ENCODE measurements at places on chromosomes 2 and 18.

GRCh38 chr18:21851327-21851961, 110.9 kb downstream of the MIB1 start:
- peak; percentile 12 for DNase-seq

DNA sequence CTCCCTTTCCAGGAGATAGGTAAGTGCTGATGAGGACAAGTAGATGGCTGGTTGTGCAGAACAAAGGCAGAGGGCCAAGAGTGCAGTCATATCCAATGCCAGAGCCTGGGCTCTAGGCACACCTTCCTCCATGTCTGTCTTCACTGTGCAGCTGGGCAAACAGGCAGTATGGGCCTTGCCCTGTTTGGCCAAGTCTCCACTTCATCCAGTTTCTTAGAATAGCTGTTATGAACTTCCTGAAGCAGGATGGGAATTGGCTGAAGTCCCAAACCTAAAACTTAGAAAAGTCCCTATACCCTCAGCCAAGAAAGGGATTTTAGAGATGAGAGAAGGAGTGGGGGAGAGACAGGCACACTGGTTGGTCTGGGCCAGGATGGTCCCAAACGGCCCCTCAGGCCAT, 37.5 kb upstream of the CYP26B1 start:
- DNase-seq, result no peak

GRCh38 chr2:17162713-17163112, 355.5 kb downstream of the RAD51AP2 start:
- no peak for DNase-seq

DNA sequence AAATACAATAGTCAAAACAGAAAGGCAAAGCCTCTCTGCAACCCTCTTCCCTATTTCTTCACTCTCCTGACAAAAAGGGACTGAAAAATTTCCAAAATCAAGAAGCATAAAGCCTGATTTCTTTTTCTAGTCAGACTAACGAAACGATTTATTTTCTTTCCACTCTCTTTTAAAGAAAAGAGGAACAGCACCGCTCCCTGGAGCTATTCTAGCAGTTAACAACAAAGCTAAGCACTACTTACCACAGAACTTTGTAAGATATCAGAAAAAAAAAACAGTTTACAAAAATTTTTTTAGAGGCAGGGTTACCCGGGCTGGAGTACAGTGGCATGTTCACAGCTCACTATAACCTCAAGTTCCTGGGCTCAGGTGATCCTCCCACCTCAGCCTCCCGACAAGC, 14.4 kb upstream of the FHL2 start:
- DNase-seq, result no peak

- no peak for DNase-seq
These were observed 330.1 kb downstream of the SUCLG1 start for GRCh38 chr2:84129018-84129417.

DNA sequence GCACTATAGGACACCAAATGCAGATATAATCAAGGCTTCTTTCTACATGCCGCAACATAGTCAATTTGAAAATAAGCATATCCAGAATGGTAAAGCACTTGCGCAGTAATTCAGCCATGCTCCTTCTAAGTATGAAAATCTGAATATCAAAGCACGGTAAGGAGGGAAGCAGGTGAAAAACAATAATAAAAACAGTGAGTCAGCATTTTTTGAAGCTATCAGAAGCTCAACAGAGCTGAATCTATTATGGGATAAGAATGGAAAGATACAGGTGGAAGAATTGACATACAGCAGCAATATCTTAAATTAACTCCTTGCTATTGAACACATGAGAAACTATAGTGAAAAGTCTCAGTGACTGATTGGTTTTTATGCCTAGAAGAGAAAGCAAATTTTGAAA, 266.3 kb downstream of the NRXN1 start:
- DNase-seq, result no peak

- no peak for DNase-seq
These were observed 35.0 kb downstream of the PRKRA start for GRCh38 chr2:178415979-178416378.

- DNase-seq, result no peak
These were observed 185.3 kb downstream of the PARD3B start for GRCh38 chr2:204730603-204731002.

GRCh38 chr2:126059379-126059778, 596.6 kb upstream of the GYPC start:
- DNase-seq, result no peak

- DNase-seq, result no peak
These were observed 4.3 kb upstream of the HS6ST1 start for GRCh38 chr2:128322715-128323554.

DNA sequence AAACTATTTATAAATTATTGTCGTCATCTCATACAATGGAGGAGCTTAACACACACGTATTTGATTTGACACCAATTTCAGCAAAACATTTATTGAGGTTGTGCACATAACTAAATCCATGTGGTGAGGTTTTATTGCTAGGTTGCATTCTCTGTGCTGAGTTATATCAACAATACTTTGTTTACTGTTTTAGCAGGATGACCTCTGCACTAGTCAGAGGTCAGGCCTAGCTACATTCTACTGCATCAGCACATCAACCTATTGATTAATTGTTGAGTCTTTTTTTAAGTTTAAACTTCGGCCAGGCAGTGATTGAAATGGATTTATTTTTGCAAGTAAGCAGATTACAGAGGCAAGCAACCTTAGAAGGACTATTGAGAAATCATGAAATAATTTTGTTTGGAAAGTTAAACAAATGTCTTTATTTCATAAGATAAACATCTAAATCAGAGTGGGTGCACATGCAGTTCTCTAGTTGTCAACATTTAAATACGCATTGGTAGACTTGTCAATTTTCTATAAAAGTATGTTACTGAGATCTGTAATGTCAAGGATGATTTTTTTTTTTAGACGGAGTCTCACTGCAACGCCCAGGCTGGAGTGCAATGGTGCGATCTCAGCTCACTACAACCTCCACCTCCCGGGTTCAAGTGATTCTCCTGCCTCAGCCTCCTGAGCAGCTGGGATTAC, 75.2 kb upstream of the CD28 start:
- no peak for DNase-seq

DNA sequence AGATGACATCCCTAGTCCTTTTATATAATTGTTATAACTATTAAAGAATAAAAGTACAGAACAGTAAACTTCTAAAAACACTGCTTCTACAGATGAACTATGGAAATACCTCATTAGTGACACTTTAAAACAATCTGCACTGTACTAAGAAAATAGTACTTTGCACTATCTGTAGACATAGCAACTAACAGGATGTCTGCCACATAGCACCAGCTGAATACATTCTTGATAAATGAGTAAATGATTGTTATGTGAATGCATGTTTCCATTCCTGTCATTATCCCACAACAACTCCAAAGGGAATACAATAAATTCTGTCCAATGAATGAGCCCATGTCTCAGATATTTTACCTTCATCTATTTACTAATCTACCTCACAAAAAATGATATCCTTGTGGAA, 115.3 kb upstream of the SLC35G4 start:
- no peak for DNase-seq

DNA sequence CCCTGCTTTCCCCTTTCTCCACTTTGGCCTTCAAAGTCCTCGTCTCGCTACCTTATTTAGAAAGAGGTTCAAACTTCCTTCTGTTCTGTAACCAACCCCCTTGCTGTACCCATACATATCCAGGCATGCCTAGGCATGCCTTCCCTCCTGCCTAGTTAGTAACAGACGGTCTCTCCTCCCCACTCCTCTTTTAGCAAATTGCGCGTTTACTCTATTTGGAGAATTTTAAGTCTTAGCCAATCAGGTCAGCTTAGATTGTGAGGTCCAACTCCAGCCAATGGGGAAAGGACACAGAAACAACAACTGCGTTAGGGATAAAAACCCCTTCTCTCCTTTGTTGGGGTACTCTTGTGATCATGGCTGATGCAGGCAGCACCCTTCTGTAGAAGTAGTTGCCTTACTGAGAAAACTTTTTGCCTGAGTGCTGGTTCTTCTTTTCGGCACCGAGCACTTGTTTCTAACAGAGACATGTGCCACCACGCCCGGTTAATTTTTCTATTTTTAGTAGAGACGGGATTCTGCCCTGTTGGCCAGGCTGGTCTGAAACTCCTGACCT, 85.9 kb upstream of the FOXI3 start:
- DNase-seq, result no peak

DNA sequence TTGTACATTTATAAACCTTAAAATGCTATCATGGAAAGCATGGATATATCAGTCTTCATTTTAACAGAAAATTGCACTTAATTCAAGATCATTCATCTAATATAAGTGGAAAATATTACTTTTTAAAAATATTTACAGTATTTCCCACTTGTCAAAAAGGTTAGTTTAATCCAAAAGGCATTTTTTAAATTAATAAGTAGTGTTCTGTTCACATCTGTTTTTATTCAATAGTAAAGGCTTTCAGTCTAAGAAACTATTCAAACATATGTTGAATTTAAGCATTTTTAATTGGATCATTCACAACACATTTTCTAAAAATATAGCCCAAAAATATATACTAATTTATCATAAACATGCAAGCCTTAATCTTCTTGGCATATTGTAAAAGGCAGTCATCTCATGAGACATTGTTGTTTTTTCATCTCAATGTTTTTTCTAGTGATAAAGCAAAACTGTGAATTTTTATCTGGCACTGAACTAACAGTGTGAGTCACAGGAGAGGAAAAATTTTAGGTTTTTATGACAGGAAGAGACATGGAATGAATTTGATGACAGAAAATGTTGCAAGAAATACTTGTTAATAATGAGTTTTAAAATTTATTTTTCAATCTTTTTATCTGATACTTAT, 1642.5 kb upstream of the TMEFF2 start:
- no peak for DNase-seq

DNA sequence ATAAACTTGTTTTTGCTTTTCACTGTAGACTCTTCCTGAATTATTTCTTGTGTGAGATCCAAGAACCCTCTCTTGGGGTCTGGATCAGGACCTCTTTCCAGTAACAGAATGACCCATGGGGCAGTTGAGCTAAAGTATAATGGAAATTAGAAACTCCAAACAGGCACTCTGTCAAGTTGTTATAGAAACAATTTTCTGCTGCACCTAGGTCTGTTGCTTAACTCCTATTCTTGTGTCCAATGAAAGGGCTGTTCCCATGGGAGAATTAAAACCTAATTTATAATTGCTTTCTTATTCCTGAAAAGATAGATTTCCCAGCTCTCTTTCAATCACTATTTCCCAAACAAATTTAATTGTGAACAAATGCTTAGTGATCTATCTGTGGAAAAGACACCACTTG, 1341.3 kb upstream of the PIK3C3 start:
- no peak for DNase-seq

DNA sequence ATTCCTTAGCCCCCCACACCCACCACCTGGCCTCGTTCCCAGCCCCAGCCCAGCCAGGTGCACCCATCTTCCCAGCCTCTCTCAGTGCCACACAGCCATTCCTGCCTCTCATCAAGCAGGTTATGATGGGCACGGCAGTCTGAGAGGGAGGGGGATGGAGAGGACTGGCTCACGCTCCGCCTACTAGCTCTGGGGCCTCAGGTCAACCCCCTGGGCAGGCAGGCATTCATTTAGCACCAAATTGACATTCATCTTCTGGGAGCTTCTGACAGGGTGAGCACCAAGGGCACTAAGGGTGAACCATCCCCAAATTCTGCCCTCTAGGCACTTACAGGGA, 66.2 kb upstream of the FOSL2 start:
- DNase-seq, result no peak

- no peak for DNase-seq
These were observed 33.5 kb upstream of the RAB27B start for GRCh38 chr18:54794823-54795222.

- DNase-seq, result no peak
These were observed 1.7 kb downstream of the MIB1 start for GRCh38 chr18:21742315-21742687.

DNA sequence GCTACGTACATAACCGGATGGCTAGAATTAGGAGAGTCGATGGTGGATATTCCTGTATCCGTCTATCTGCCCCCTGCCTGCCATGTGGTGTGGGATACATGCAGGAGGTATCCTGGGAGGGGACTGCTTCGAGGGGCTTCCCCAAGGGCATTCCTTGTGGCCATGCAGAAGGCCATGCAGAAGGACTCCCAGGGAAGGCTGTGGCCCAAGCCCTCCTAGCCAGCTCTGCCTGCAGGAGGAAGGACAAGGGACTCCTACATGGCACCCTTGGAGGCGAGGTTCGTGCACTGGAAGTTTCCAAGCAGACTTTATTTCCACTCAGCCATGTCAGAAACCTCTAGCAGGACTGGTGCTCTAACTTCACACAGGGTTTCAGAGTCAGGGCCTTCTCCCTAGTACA, 136.1 kb downstream of the KLHL29 start:
- DNase-seq, result no peak

DNA sequence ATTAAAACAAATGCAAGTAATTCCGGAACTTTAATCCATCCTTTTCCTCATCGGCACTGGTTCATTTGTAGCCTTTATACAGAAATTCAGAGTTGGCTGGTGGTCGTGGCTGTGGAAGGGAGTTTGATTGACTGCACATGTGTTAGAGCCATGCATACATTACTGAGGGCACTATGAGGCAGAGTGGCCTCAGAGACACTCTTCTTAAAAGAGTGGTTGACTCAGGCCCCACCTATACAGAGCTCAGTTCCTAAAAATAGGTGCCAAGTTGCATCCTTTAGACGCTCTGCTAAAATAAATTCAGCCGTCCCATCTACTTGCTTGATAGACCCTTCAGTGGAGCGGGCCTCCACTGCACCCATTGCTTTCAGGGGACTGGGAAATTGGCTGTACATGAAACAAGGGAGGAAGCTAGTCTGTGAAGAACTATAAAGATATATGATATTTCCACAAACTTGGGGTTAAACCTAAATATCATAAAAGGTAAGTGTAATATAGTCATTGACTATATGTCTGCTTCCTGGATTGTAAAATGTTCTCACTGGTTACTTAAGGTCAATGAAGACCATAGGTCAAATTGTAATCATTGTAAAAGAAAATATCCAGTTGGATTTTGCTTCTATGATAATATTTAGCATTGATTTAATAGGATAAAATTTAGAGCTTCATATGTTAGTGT, 298.9 kb downstream of the XIRP2 start:
- DNase-seq, result no peak

- DNase-seq, result peak; percentile 60
These were observed 396 bp downstream of the CNOT9 start for GRCh38 chr2:218569038-218569431.

DNA sequence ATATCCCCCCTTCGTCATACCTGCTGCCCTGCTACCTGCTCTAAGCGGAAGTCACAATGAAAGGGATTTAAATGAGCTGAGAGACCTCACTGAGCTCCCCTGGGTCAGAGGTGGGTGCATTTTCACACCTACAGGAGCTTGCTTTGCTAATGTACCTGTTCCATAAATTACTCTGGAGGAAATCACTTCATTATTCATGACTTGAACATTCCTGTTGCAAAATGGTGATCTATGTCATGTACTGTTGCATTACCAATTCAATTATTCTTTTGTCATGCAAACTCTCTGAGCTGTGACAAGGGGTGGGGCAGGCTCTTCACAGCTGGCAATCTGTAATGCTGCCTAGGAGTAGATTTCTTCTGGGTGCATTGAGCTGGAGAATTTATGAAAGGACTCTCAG, 761.3 kb downstream of the TSN start:
- DNase-seq, result no peak

All from GM10248 (cell line).